ENCODE measurements at places on chromosomes 1 and 21.

GRCh38 chr1:109300650-109301151, 6.1 kb downstream of the MYBPHL start:
- no peak for DNase-seq

DNA sequence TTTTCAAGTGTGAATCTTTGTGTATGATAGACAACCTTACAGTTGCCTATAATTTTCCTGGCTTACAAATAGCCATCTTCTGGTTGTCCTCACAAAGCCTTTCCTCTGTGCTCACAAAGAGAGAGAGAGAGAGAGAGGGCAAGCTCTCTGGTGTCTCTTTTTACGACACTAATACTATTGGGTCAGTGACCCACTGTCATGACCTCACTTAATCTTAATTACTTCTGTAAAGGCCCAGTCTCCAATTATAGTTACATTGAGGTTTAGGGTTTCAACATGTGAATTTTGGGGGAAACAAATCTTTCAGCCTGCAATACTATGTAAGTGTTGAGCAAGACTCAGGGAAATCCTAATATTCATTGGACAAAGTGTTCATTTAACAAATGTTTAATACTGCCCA, 167.4 kb upstream of the COL11A1 start:
- no peak for DNase-seq

GRCh38 chr1:61253059-61253735, 170.8 kb downstream of the NFIA start:
- peak; percentile 47 for DNase-seq

DNA sequence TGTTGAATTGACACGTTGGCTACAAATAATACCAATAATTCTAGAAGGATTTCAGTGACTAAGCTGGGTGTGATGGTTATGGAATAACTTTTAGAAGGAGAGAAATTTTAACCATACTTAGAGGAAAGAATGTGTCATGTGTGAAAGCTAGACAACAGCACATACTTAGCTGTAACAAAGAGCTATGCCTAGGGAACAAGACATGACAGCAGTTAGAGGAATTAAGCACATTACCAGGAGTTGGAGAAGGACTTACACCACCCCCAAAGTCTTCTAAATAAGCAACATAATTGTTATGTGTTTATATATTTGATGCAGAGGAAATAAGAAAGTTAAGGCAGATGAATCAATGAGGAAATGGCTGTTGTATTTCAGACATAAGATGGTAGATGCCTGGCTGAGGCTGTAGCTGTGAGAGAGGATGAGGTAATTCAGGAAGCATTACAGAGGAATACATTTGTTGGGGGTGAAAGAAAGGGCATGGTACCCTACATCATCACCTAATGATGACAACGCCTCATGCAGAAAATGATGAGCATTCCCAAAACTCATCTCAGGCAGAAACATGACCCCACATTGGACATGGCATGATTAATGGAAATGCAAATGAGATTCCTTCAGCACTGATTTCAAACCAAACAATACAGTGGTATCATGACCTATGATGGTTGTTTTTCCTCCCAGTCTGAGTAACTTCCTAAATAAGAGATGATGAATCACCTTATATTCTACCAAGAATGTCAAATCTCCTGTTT, 211.5 kb downstream of the LHX8 start:
- peak; percentile 35 for DNase-seq

All from brain microvascular endothelial cell (primary cell).